Thymus (tissue), 14 donors: ENCODE measurements at places on chromosomes 13 and 19.
A peak's percentile ranks its signal among the peaks of the same experiment; 100 is the strongest.

- H3K4me1 ChIP-seq, result peaks cover 32% of the 10 kb centered on the region
- no peak for DNase-seq
- H3K4me3 ChIP-seq, result no peak overlapping the region
- H3K36me3 ChIP-seq, result no peaks in the 10 kb centered on the region
- no peaks in the 10 kb centered on the region for H3K27me3 ChIP-seq
Measured at GRCh38 chr13:30119476-30119875, 187.9 kb downstream of the KATNAL1 start.

- H3K4me3 ChIP-seq, result no peak overlapping the region
- no peak overlapping the region for H3K27ac ChIP-seq
- peaks cover 14% of the 10 kb centered on the region for H3K27me3 ChIP-seq
- DNase-seq, result no peak
- H3K4me1 ChIP-seq, result no peaks in the 10 kb centered on the region
Measured at GRCh38 chr13:112442483-112443090, 66.4 kb downstream of the SPACA7 start.

- no peak overlapping the region for H3K27ac ChIP-seq
- no peak overlapping the region for H3K4me3 ChIP-seq
- H3K36me3 ChIP-seq, result no peaks in the 10 kb centered on the region
- H3K27me3 ChIP-seq, result no peaks in the 10 kb centered on the region
- H3K4me1 ChIP-seq, result no peaks in the 10 kb centered on the region
Measured at GRCh38 chr13:94824601-94825000, 112.3 kb upstream of the SOX21 start.

DNA sequence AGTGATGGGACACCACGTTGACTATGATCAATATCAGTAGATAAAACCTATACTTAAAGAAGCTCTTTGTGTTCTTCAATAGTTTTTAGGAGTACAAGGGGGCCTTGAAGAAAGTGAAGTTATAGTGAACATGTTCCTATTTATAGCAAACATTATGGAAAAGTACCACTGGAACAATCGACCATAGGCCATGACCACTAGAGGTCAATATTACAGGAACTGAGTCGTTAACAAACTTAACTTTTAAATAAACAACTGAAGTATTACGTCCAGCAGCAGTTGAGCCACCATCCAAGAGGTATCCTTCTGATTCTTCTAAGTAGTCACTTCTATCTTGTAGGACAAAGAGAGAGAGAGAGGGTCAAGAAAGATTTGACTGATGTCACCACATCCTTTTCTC lies 391.0 kb upstream of the SLITRK5 start:
- H3K4me3 ChIP-seq, result no peak overlapping the region
- DNase-seq, result no peak
- no peak overlapping the region for H3K27ac ChIP-seq
- H3K27me3 ChIP-seq, result no peaks in the 10 kb centered on the region
- H3K36me3 ChIP-seq, result no peaks in the 10 kb centered on the region
- no peaks in the 10 kb centered on the region for H3K4me1 ChIP-seq

GRCh38 chr13:27660511-27660910 lies 38.8 kb downstream of the POLR1D start:
- no peaks in the 10 kb centered on the region for H3K4me1 ChIP-seq
- no peak for DNase-seq
- H3K27me3 ChIP-seq, result no peaks in the 10 kb centered on the region
- no peak overlapping the region for H3K27ac ChIP-seq
- H3K36me3 ChIP-seq, result no peaks in the 10 kb centered on the region

- no peak overlapping the region for H3K4me3 ChIP-seq
- no peak for DNase-seq
- no peak overlapping the region for H3K27ac ChIP-seq
Measured at GRCh38 chr13:98508280-98508679, 68.6 kb downstream of the STK24 start.

DNA sequence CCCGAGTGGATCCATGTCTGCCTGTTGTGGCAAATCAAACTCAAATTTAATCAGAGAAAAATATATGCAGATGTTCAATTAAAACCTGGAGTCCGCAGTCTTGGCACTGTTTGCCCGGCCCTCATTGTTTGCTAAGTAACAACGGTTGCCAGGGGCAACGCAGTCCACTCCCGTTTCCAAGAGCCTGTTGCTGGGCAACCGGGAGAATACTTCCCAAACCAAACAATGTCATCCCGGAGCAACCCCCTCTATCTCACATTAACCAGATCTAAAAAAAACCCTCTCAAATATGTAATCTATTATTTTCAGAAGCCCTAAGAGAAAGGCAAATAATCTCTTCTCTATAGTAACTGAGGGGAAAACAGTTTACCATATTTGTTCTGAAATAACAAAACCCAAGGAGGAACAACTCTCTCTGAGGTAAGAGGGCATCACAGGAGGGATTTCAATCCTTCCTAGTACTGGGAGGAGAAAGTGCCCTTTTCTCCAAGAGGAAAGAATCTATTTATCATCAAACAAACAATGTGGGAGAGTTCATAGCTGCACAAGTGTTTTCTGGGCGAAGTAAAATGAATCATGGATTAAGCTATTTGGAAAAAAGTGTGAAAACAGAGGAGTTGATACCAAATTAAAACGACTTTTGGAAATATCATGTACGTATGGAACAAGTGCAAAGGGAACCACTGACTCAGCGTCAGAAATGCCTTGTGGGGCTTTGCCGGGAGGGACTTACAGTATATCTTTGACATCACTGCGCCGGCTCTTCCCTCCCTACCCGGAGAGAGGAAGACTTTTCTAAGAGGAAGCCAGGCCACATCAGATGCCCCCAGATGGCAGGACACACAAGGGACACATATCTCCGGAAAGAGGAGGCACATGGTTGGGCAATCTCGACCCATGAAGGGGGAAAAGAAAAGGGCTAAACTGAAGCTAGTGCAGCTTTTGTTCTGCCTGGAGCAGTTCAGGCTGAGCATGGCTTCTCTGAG lies 43.3 kb downstream of the RFX2 start:
- DNase-seq, result no peak
- H3K4me3 ChIP-seq, result no peak overlapping the region
- H3K27ac ChIP-seq, result peak overlapping the region; percentile 71
- H3K27me3 ChIP-seq, result no peaks in the 10 kb centered on the region
